ENCODE measurements at places on chromosomes 3 and 15. TPM values are rescaled to one million over a fixed set of nuclear protein-coding genes. Genes with fewer than 3 reads are reported as not detected.

The DGKG gene
- 2.6 TPM for total RNA-seq

The SLC12A1 gene
- not detected for total RNA-seq

The RARRES1 gene
- not detected for total RNA-seq

The PPP1R14D gene
- not detected for total RNA-seq

The LRRC31 gene
- not detected for total RNA-seq

The GPR171 gene
- total RNA-seq: not detected

The GADL1 gene
- not detected for total RNA-seq

The RARB gene
- 1.5 TPM for total RNA-seq

The CAMK2N2 gene
- not detected for total RNA-seq

The CCR9 gene
- total RNA-seq: not detected

The ZNF620 gene
- total RNA-seq: 0.10 TPM

The LRRC3B gene
- total RNA-seq: not detected

The ATP13A4 gene
- not detected for total RNA-seq

The DAPK2 gene
- total RNA-seq: 1.3 TPM

The BCHE gene
- total RNA-seq: not detected

The SERINC4 gene
- not detected for total RNA-seq

The IMPG2 gene
- under 0.01 TPM for total RNA-seq

The CNTN4 gene
- total RNA-seq: not detected

The PLCL2 gene
- total RNA-seq: 9.6 TPM

The CLDN1 gene
- total RNA-seq: 1.3 TPM

The TMEM87A gene
- 35.9 TPM for total RNA-seq

The PLSCR4 gene
- 101 TPM for total RNA-seq

The CYP1A1 gene
- total RNA-seq: 15.7 TPM

The GOLGA8T gene
- not detected for total RNA-seq

The IGSF11 gene
- total RNA-seq: not detected

The FOXL2 gene
- not detected for total RNA-seq

The NR1I2 gene
- total RNA-seq: not detected

The TMA7 gene
- 316 TPM for total RNA-seq

The MANF gene
- 129 TPM for total RNA-seq

The SLC35G2 gene
- 6.7 TPM for total RNA-seq

The ITPKA gene
- total RNA-seq: 1.4 TPM

The IQCH gene
- 2.2 TPM for total RNA-seq

The KCNAB1 gene
- not detected for total RNA-seq

The PLA1A gene
- not detected for total RNA-seq

The MME gene
- 0.47 TPM for total RNA-seq

The DTWD1 gene
- total RNA-seq: 29.3 TPM

The XYLB gene
- total RNA-seq: 2.8 TPM

The P2RY14 gene
- total RNA-seq: not detected

Data from MG63 (cell line).